Iris pigment epithelial cell (primary cell): ENCODE measurements at places on chromosomes 16 and 17.

DNA sequence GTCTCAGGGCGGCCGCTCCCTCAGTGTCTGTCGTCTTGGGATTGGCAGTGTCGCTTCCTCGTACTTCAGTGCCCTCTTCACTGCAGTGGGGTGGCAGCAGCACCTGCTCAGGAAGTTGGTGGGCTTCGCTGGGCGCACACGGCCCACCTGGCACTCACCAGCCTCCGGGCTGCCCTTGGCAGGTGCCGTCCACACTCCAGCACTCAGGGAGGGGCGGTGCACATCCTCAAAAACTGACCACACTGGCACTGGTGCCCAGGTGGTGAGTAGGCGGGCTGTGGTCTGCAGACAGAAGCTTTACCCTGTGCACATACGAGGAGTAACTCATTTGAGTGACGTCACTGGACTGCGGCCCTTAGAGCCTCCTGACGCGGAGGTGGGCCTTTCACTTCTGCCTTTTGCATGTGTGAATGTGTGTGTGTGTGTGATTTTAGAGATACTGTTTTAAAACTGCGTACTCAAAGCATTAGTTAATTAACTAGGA, 94.6 kb downstream of the BANP start:
- DNase-seq = no peak

- no peak for DNase-seq
These were observed at the start of gene ITGAD for GRCh38 chr16:31393056-31393455. ITGAD (plus strand) TSS chr16:31393335; CDS start chr16:31393361, 26 bp downstream.

DNA sequence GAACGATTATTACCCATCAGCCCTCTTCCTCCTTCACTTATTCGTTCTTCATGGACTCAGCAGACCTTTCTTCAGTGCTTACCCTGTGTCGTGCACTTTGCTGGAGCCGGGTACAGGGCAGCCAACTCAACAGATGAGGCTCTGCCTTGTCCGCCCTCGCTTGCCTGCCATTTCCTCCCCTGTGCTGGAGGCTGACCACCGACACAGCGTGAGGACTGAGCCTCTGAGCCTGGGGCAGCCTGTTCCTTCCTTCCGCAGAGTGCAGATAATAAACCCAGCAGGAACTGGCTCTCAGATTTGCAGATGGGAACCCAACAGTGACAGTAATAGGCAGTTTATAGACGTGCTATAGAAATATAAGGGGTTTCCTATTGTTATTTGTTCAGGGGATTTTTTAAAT, 7.0 kb upstream of the SLC39A11 start:
- no peak for DNase-seq

GRCh38 chr17:258906-259305, 77.5 kb upstream of the DOC2B start:
- no peak for DNase-seq

DNA sequence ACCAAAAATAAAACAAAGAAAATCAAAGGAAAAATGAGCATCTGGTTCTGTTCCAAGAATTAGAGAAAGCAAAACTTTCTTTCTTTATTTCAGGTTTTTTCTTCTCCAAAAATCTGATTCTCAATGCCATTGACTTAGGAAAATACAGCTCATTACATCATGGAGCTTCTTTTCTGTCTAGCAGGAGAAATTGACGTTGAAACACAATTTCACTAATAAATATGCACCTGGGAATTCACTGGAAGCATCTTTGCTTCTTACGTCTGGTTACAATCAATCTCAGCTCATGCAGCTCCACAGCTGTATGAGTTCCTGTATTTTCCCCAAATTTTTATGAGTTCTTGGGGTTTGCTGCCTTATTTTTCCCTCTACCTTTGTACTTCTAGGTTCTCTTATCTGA, 1568.6 kb upstream of the GOT2 start:
- DNase-seq = no peak

GRCh38 chr16:48613061-48613957, 3.3 kb upstream of the N4BP1 start:
- peak; percentile 69 for DNase-seq

DNA sequence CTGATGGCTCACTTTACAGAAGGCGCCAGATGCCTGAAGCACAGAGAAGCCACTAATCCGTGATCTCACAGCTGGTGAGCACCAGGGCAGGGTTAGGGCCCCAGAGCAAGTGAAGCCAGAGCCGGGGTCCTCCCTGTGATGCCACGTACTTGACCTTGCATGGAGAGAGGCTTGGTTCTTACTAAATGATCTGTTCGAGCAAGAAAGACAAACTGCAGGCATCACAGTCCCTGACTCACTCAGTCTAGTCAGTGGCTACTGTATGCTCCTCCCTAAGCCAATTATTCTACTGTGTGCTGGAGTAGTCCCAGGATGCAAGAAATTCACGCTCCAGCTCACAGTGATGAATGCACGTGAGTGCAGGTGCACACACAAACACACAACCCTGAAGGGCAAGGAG, 55.4 kb downstream of the SDK2 start:
- no peak for DNase-seq

DNA sequence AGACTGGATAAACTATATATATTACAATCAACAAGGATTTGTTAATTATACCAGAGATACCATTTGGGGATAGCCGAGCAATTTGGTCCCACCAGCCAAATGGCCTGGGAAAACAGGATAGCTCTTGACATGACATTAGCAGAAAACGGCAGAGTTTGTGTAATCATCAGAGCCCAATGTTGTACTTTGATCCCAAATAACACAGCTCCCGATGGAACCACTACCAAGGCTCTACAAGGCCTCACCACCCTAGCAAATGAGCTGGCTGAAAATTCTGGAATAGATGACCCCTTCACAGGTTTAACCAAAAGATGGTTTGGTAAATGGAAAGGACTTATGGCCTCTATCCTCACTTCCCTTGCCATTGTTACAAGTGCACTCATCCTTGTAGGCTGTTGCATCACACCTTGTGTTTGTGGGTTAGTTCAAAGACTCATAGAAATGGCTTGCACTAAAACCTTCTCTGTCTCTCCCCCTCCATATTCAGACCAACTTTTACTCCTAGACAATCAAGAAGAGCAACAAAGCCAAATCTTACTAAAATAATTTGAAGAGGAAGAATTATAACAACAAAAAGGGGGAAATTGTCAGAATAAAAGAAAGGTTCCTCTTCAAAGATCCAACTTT, 9.5 kb downstream of the TXNL4B start:
- DNase-seq = no peak

GRCh38 chr16:35752012-35752772, 2292.8 kb downstream of the TP53TG3F start:
- no peak for DNase-seq

- peak; percentile 44 for DNase-seq
These were observed 294.5 kb downstream of the SNX29 start for GRCh38 chr16:12271006-12271405.

GRCh38 chr17:80388175-80388574, 26.8 kb upstream of the ENDOV start:
- no peak for DNase-seq

DNA sequence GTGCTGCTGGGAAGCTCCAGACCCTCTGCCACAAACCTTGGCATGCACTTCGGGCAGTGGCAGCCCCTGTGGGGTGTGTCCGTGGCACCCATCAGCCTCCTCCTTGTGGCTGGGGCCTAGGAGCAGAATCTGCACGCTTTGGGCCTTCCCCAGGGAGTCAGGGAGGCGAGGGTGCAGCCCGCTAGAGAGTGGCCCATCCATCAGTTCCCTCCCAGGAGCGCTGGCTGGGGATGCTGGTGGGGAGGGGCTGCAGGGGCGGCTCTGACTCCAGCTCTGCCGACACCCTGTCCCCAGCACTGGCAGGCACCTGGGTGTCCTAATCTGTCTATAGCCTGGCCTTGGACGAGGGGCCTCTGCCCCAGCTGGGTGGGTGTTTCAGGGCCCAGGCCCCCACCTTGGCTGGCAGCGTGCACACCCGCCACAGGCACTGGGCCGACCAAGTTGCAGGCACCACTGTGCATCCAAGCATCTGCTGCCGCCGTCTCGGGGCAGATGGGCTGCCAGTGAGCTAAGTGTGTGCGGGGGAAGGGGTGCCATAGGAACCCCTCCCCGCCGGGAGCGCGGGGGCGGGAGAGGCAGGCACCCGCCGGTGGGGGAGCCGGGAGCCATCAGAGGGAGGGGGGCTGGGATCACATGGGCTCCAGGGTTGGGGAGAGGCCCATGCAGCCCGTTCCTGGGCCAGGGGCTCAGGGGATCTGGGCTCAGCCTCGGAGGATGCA, 30.2 kb downstream of the ENDOV start:
- no peak for DNase-seq

- no peak for DNase-seq
These were observed 21.8 kb downstream of the SOX9 start for GRCh38 chr17:72142614-72143013.

DNA sequence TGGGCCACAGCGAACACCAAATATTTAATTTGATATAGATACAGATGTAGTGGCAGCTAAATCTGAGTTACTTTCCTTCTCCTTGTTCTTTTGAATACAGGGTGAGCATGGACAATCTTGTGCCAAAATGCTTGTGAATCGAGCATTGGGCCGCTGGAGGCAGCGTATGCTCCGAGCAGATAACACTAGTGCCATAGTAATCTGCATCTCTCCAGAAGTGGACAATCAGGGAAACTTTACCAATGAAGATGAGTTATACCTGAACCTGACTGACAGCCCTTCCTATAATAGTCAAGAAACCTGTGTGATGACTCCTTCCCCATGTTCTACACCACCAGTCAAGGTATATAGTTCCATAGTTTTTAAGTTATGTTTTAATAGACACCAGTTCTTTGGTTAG, 21.2 kb upstream of the BCAS3 start:
- DNase-seq = no peak

DNA sequence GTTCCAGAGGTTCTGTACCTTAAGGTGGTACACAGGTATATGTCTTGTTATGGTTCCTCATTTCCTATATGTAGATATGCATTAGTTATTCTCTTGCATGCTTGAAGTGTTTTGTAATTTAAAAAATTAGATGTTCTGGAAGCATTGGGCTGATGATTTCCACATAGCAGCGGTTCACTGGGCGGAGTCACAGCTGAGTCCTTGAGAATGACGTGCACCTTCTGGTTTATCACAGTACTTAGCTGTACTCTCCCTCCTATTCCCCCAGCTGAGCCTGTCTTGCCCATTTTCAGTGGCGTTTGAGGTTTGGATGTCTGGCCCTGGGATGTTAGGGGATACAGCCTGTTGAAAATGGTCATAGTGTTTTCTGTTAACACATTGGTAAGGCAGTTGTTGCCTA, 327.1 kb downstream of the SNX29 start:
- DNase-seq = peak; percentile 43

GRCh38 chr17:42563543-42563942, 1.6 kb downstream of the COASY start:
- DNase-seq = no peak
